Posterior cingulate gyrus (tissue), 11 donors: ENCODE measurements at places on chromosomes 3 and 15.

GRCh38 chr15:79682285-79682684 lies 214.5 kb downstream of the MTHFS start:
- no peak for DNase-seq

GRCh38 chr15:56783156-56783856 lies 50.0 kb upstream of the ZNF280D start:
- DNase-seq: no peak

GRCh38 chr3:130640027-130640426 lies 106.6 kb downstream of the PIK3R4 start:
- no peak for DNase-seq

- DNase-seq: peak; percentile 26
Measured at GRCh38 chr15:41894791-41895463, 1.1 kb upstream of the SPTBN5 start.

DNA sequence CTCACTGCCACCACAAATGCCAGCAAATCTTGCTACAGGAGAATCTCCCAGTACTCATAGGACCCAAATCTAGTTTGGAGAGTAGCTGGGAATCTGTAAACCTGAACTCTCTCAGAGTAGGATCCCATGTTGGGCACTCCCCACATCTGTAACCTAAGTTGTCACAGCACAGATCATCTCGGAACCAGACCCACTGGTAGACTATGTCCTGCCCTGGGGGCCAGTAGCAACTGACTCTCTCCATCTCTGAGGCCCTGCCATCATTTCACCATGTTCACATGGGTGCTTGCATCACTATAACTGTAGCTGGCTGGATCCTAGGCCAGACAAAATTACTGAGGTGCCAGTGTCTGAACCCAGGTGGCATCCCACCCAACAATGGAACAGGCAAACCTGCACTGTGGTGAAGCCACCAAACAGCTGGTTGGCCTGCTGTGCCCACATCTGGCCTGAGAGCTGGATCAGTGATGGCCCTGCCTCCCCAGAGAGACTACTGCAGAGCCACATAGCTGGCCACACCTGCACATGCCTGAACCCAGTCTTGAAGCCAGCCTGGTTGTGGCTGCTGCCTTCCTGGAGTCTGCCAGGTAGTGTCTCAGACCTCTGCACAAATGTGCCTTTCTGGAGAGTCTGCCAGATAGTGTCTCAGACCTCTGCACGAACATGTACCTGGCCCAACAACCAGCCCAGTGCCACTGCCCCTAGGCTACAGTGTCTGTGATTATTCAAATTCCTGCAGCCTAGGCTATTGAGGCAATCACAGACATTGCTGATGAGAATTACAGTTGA lies 82.0 kb downstream of the ISL2 start:
- DNase-seq: no peak

DNA sequence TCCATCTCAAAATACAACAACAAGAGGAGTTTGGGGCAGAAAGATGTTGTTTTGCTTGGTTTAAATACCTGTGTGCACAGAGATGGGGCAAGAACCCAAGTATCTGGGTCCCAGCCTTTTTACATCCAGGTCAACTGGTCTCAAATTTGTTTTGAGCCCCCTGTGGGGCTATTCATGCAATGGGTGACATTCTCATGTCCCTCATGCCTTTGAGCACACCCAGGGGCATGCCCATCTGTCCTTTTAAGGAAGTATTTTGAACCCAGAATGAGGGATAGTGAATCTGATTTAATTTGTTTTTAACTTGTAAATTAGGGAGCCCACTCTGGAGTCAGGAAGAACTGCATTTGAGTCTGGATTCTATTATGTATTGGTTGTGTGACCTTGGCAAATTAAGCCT lies 14.8 kb downstream of the ABCF3 start:
- no peak for DNase-seq

DNA sequence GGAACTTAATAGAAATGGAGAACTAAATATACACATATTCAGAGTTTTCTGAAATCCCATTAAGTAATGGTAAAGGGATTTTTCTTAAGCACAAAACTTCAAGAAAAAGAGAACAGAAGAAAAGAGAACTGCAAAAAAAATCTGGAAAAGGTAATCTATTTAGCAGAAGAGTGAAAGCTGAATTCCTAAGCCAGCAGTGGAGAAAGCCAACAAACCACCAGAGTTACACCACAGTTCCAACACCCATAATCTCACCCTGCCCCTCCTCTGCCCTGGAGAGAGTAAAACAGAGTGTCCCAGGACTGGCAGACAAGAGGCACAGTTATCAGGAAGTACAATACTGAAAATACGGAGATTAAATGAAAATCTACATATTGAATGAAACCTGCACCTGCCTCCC lies 29.4 kb downstream of the TP53BP1 start:
- DNase-seq: no peak

GRCh38 chr3:123444023-123444422 lies 4.9 kb downstream of the ADCY5 start:
- DNase-seq: peak; percentile 87

- DNase-seq: no peak
Measured at GRCh38 chr3:113124256-113124830, 87.0 kb upstream of the BOC start.

GRCh38 chr3:89238846-89239245 lies 131.4 kb downstream of the EPHA3 start:
- no peak for DNase-seq

GRCh38 chr15:41443275-41443674 lies 26.4 kb downstream of the RTF1 start:
- DNase-seq: no peak

- DNase-seq: no peak
Measured at GRCh38 chr15:85033148-85033547, 51.5 kb downstream of the PDE8A start.

- DNase-seq: no peak
Measured at GRCh38 chr3:52406791-52407510, 38.0 kb downstream of the SEMA3G start.

DNA sequence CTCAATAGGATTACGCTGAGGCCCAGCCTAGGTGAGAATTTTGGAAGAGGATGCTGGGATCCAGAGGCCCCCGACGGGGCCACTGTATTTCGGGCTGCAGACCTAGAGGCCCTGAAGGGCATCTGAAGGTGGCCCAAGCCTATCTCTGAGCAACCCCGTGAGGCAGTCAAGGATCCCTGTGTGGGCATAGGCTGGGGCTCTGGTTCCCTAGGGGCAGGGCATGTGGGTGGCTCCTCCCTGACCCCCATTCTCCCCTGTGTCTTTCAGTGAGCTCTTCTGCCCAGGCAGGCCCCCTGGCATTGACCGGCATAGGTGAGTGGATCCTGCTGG lies 216.0 kb downstream of the SNRPN start:
- peak; percentile 36 for DNase-seq

- DNase-seq: no peak
Measured at GRCh38 chr15:60353245-60353920, 44.4 kb downstream of the ANXA2 start.

DNA sequence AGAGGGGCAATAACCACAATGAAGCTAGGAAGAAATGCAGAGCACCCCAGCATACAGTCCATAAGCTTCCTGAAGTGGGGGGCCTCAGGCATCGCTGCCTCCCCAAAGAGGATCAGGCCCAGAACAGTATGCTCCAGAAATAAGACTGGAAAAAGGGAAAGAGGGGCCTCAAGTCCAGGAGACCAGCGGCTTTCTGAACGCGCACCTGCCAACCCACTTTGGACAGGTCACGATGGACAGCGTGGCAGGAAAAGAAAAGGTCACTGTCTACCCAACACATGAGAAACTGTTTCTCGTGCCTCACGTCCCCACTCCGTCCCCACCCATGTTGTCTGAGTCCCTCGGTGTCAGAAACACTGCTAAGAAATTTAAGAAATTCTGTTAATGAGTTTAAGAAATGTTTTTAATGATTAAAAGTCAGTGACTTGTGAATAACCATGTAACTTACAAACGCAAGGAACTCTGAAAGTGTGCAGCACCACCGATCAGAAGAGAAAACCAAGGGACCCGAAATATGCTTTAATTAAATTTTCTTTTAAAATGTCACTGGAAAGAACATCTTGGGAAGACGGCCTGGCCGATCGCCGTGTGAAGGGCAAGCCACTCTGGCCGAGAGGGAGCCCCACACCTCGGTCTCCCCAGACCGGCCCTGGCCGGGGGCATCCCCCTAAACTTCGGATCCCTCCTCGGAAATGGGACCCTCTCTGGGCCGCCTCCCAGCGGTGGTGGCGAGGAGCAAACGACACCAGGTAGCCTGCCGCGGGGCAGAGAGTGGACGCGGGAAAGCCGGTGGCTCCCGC lies 1.7 kb upstream of the PPARG start:
- no peak for DNase-seq

GRCh38 chr15:41024131-41024530 lies 70.9 kb downstream of the CHAC1 start:
- DNase-seq: no peak

GRCh38 chr3:114903213-114903612 lies 243.9 kb downstream of the ZBTB20 start:
- DNase-seq: no peak

GRCh38 chr3:189580190-189580589 lies 51.0 kb upstream of the TP63 start:
- DNase-seq: no peak

GRCh38 chr3:50193286-50193685 lies 1.9 kb downstream of the GNAT1 start:
- DNase-seq: no peak

DNA sequence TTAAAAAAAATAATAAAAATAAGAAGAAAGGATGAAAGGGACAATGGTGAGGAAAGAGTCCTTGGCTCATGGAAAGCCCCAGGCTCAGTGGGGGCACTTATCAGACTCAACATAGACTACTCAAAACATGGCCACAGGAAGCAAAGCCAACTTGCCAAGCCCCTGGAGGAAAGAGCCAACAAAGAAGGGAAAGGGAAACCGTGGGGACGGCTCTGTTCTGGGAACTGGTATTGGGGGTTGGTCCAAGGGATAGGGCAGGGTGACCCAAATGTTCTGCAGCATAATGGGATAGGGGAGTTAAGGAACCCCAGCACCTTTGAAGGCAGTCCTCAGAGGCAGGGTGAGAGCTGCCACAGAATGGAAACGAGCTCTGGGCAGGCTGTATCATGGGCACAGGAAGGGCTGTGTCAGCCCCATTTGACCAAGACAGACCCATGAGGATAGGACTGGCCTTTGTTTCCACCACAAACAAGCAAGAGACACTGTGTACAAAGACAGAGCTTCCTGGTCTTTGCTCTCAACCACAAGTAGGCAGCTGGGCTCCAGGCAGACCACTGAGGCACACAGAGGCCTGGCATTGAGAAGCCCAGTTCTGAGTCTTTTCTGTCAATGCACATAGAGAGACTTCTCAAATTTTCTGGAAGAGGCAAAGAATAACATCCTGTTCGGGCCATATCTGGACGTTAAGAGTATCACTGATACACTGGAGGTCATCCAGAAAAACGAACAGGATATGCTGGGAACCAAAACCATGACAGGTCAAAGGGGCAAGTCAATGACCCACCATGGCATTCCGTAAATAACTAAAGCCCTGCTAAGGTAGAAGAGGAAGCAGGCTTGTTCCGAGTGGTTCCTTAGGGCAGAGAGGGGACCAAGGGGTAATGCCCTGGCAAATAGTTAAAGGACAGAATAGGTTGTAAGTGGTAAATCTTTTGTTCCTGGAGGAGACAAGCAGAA lies 10.6 kb upstream of the SEMA7A start:
- no peak for DNase-seq

DNA sequence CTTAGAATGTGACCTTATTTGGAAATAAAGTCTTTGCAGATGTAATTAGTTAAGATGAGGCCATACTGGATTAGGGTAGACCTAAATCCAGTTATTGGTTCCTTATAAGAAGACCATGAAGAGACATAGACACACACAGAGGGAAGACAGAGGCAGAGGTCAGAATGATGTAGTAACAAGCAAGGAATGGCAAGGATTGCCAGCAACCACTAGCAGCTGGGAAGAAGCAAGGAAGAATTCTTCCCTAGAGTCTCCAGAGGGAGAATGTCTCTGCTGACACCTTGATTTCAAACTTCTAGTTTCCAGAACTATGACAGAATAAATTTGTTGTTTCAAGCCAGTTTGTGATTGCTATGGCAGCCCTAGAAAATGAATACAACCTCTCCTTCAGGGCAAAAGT lies 116.7 kb downstream of the WDR76 start:
- DNase-seq: no peak

DNA sequence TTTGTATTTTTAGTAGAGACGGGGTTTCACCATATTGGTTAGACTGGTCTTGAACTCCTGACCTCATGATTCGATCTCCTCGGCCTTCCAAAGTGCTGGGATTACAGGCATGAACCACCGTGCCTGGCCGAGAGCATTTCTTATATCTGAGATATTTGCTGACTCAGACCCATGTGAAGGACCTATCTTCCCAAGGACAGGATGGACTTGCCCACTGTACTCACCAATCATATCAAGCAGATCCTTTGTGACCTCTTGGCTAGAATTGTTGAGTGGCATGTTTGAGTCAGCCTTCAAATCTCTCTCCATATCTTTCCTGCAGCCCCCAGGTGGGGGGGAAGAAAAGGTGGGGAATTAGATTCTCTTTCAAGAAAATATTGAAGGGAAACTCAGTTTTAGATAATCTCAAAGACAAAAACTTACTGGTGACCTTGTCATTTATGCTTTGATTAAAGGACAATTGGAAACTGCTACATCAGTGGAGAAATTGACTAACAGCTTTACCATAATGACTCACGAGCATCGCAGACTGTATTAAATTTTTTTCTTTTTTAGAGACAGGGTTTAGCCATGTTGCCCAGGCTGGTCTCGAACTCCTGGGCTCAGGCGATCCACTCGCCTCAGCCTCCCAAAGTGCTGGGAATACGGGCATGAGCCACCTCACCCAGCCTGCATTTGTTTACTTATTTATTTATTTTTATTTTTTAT lies 3.1 kb downstream of the C3orf62 start:
- DNase-seq: no peak

DNA sequence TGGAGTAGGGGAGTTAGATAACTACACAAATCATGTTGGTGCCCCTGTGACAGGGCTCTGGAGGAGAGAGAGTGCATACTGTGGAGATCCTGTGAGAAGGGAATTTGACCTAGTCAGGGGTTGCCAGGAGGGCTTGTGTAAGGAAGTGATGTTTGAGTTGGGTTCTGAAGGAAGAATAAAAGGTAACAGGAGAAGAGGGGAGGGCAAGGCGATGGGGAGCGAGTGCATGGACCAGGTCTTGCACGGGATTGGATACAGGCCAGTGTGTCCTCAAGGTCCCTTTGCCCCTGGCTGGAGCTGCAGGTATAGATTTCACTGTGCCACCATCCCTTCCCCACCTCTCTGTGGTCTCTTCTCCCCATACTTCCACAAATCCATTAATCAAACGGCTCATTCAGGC lies 83.9 kb downstream of the RGMA start:
- DNase-seq: no peak

DNA sequence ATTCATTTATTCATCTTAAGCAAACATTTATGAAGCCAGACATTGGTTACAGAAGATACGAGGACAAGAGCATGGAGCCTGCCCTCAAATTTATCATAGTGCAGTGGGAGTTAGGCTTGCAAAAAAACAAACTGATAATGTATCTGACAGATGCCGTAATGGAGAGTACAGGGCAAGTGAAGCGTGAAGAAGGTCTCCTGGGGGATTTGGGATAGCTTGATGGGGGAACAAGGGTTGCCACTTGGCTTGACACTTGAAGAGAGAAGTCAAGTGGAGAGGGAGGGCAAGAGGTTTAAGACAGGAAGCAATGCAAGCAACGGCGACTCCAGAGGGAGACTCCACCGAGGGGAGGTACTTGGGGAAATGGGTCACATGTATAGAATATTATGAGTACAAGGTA lies 129.3 kb downstream of the SSR3 start:
- no peak for DNase-seq
